ENCODE measurements at places on chromosomes 3 and 15.

DNA sequence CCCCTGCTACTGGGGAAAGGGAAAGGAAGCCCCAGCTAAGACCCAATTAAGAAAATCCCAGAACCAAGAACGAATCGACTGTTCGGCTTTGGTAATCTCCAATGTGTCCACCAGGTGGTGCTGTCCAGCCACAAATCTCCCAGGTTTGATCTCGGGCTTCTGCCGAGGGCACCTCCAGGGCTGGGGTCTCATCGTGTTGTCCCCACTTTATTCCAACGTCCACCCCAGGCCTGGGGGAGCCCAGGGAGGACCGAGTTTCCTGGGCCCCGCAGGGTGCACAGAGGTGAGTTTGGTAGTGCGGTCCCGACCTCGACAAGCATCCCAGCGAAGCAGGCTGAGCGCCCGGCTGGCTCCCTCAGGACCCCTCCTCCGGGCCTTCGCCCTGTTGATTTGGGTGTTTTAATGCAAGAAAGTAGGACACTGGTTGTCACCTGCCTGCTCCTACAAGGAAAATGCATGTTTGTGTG is 185.1 kb downstream of the GOLGA6L6 start:
- peak; percentile 84 for DNase-seq

GRCh38 chr15:101262551-101262950 is 10.7 kb upstream of the CHSY1 start:
- DNase-seq: no peak

DNA sequence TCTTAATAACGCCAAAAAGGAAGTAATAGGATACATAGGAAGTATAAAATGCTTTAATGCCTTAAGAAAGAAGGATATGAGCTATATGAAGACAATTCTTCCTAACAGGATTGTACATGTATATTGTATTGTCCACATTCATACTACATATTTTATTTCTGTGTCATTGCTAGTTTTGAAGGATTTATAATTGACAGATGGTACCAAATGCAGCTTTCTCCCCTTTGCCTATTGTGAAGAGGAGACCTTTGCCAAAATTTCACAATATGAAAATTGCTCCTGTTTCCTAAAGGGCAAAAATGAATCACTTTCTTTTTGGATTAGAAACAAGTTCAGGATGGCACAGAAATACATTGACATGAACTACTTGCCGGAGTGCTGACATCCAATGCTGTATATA is 34.8 kb upstream of the EOMES start:
- DNase-seq: no peak

DNA sequence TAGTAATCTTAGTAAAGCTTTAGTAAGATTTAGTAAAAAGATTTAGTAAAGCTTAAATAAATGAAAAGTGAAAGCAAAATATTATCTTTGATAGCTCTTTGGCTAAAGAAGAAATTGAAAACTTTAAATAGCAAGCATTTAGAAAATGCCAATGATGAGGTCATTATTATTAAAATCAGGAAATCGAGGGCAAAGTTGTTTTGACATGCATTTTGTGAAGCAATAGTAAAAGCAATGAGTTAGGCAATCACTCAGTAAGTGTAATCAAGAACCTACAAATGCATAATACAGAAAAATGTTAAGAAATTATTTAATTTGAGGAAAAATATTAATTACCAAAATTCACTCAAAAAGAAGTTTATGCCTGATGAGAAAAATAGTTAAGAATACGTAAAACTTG is 280.3 kb upstream of the MME start:
- no peak for DNase-seq

DNA sequence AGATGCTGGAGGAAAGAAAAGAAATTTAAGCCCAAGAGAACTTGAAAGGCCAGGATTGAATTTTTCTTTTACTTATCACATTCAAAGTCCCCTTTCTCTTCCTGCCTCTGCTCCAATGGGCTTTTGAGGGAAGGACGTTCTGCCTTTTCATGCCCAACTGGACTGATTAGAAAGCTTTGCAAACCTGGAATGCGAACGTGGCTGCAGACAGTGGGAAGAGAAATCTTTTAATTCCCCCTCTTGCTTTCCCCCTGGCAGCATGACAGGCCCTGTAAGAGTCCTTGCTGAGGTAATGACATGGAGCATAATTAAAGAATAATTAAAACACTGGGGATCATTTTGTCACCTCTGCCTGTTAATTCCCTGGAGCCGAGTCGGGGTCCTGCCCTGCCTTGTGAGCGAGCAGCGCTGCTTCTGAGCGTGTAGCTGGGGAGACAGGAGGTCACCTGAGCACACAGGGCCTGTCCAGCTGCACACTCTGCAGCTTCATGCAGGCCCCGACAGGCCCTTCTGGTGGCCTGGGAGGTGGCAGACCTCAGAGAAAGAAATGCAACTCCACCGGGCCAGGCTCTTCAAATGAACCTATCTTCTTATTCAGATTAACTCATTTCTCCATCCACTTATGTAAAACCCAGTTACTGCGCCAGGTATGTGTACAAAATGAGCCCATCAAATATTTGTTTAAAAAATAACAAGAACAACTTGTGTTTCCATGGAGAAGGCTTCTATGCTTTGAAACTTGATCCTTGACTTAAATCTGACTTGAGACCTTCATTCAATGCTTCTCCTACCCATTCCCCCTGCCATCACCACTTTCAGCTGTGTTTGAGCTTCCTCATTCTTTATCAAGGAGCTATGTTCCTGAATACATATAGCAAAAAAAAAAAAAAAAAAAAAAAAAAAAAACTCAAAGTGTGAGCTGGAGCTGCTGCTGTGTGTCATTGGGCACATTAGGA is 628.2 kb upstream of the CFAP20DC start:
- peak; percentile 49 for DNase-seq

GRCh38 chr3:128274837-128275236 is 121.6 kb downstream of the EEFSEC start:
- DNase-seq: no peak

DNA sequence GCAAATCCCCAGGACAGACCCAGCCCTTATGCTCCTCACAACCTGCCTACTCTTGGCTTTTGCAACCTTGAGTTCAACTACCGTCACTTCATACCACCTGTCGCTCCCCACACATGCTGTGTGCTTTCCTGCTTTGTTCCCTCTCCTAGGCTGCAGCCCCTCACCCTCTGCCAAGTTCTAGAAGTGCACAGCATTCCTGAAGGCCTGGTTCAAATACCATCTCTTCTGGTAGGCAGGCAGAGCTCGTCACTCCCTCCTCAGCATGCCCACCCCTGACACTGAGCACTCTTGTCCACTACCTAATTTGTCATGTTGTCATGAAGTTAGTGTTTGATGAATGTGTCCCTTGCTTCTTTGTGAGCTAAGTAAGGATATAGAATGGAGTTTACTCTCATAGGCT is 129.6 kb downstream of the SEMA6D start:
- DNase-seq: no peak

GRCh38 chr3:9310043-9310442 is 52.8 kb upstream of the THUMPD3 start:
- no peak for DNase-seq

- DNase-seq: no peak
Measured at GRCh38 chr15:96323319-96324145, 7.0 kb upstream of the NR2F2 start.

Measured in T47D (cell line).